ENCODE measurements at places on chromosomes 6 and 20.

DNA sequence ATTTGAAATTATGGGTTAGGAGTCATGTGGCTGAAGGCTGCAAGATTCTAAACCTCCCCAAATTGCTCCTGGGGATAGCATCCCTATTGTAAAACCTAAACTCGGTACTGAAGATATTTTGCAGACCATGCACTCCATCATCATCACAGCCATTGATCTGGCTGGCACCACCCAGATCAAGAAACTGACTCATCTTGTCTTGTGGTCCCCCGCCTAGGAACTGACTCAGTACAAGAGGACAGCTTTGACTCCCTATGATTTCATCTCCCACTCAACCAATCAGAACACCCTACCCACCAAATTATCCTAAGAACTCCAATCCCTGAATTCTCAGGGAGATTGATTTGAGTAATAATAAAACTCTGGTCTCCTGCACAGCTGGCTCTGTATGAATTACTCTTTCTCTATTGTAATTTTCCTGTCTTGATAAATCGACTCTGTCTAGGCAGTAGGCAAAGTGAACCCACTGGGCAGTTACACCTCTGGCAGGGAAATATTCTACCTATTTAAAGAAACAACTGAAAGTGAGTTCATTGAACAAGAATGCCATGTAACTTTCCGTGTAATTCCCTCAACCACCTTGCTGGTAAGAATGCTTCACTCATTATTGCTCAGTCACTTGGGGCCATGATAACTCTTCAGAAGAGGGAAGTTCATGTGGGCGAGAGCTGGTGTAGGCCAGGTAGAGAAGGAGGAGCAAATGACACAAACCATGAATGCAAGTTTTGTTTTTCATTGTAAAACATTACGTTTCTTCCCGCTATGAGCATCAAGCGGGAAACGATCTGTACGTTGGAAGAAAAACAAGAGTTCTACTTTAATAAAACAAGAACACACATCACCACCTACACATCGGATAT is 602.9 kb upstream of the ARID1B start:
- no peak for DNase-seq

DNA sequence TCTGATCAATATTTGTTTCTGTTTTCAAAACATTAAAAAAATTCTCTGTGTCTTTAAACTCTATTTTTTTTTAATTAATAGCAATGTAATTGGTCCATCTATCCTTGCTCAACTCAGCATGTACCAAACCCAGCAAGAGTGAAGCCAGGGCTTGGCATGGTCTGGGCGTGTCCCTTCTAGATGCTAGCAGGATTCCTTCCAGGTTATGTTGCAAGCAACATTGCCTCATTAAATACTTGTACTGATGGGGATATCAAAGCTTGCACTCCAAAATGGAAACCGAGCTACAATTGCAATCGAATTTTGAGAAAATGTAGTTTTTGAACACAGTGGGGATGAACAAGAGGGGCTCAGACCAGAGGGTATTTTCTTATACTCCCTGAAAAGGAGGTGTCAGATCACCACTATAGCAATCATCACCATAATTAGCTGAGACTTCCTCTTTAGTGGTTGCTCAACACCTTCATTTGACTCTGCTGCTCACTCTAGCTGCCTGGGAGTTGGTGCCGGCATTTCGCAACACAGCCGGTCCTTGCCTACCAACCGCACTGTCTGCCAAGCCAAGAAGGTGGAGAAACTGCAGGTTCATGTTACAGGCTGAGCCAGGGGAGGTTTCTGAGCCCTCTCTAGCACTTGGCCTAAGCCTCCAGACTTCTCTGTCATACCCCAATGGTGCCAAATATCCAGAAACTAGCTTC is 67.8 kb upstream of the RALGAPA2 start:
- no peak for DNase-seq

DNA sequence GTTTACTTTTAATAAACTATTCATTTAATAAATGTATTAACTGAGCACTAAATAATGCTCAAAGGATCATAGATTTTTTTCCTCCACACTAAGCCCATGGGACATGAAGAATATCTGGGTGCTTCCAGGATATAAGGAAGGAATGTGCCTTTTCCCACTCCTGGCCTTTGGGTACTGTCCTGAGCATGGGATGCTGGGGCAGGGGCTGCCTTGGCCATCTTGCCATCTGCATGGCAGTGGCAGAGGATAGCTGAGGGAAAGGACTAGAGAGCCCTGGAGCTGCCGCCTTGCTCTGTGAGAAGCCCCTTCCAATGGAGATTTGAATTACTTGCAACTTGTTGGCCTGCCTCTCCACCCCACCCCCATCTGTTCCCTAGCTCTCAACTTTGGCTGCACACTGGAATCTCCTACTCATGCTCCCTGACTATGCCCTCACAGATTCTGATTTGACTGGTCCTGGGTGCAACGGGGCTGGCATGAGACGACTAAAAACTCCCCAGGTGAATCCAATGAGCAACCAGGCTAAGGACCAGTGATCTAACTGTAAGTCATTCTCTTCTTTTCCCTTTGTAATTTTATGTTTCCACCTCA is 15.6 kb downstream of the DDRGK1 start:
- DNase-seq, result no peak

DNA sequence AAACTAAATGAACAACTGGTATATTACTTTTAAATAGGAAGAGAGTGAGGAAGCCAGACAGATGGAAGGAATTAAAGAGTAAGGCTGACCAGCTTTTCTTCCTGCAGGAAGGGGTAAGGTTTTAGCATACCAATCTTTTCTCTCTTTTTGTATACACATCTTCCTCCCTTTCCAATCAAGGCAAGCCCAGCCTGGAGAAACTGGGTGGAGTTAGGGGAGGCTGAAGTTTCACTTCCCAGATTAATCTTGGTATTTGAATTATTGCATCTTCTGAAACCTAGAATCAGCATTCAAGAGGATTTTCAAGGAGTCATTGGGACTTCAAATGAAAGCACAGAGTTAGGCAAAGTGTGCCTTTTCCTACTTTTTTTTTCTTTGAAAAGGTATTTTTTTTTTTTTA is 33.1 kb downstream of the TMEM14A start:
- no peak for DNase-seq

GRCh38 chr6:165229216-165229615 is 80.2 kb downstream of the C6orf118 start:
- DNase-seq, result no peak

DNA sequence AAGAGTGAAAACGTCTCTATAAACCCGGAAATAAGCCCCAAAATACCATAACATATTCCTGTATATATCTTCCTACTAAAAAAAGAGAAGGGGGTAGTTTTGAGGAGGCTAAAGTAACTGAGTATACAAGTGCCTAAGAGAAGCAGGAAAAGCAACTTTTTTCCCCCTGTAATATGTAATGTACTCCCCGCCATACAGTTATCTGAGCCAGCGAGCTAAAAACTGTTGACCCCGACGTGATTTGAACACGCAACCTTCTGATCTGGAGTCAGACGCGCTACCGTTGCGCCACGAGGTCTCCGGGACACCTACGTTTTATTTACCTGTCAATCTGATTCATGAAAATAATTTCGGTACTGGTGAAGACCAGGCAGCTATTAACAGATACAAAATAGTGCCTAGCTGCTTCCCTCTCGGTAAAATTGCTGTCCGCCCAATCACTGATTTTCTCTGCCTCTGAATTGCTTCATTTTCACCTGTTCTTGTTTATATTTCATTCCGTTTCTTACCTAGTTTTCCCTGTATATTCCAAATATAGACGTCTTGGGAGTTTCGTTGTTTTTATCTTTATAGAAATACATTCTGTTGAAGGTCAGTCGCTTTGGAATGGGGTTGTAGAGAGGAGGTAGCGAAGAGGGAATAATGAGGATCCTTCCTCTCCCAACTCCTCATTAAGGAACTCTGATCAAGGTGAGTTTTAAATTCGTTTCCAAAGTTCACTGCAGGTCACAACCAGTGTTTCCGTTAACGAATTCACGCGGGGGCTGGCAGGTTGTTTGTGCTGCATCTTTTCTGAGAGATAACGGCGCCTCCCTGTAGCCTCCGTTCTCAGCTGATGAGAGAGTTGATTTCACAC is 33.6 kb upstream of the BTN3A2 start:
- DNase-seq, result no peak

- DNase-seq, result no peak
Measured at GRCh38 chr6:132065556-132065955, 114.4 kb upstream of the CCN2 start.

GRCh38 chr20:37204056-37204455 is 24.7 kb upstream of the MROH8 start:
- no peak for DNase-seq

- peak; percentile 40 for DNase-seq
Measured at GRCh38 chr20:6142348-6142993, 19.6 kb upstream of the FERMT1 start.

GRCh38 chr6:158023597-158023939 is 41.9 kb downstream of the SYNJ2 start:
- no peak for DNase-seq

DNA sequence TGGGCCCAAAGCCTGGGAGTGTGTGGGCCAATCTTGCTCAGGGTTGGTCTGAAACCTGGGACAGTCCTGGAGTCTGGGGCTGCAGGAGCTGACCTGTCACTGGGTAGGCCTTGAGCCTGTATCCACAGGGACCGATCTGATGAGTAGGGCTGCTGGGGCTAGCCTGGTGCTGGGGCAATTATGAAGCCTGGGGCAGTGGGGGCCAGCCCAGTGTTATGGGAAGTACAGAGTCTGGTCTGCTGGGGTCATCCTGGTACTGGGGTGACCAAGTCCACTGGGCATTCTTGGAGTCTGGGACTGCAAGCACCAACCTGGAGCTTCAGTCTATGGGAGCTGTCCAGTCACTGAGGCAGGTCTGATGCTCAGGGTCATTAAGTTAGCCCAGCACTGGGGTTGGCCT is 20.7 kb downstream of the DEFB115 start:
- no peak for DNase-seq

- DNase-seq, result no peak
Measured at GRCh38 chr6:158584236-158584651, 24.4 kb downstream of the TMEM181 start.

DNA sequence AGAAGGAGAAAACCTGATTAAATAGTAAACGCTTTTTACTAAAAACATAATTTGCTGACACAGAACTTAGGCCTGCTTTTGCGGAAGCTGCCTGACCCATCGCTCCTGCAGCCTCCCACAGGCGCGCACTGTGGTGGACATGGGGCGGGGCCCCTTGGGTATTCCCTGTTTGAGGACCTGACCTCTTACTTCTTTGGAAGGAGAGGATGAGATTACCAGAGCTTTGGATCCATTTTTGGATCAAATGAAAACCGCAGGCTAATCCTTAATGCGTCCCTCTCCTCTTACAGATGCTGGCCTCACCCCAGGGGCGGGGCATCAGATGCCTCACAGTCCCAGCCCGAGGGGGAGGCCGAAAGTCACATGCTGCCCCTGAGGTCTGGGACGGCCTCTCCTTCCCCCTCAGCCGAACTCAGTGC is 151.0 kb downstream of the SCML4 start:
- no peak for DNase-seq

- no peak for DNase-seq
Measured at GRCh38 chr6:20687494-20687893, 153.2 kb downstream of the CDKAL1 start.

GRCh38 chr6:125550892-125551291 is 198.5 kb upstream of the HEY2 start:
- DNase-seq, result no peak

- DNase-seq, result no peak
Measured at GRCh38 chr20:40144581-40144980, 544.5 kb downstream of the MAFB start.

DNA sequence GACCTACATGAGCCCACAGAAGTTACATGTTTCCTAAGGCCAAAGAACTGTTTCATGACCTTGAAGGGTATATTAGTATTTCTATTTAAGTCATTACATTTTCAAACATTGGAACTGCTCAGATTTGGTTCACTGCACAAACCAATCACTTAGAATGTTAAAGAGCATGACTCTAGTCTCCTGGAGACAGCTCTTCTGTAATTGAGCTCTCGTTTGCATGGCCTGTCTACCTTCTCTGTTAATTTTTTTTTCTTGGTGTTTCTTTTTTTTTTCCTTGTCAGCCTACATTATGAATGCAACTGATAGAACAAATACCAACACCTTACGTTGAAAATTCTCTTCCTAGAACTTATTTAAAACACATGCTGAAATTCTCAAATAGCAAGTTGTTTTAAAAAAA is 860.2 kb upstream of the MAP3K7 start:
- no peak for DNase-seq
